Stimulated activated CD4-positive, alpha-beta T cell treated with anti-CD3 and anti-CD28 coated beads, Interleukin-4, amount 100 ng/mL, for 4 hours (primary cell): ENCODE measurements at places on chromosomes 6 and 20.
A peak's percentile ranks its signal among the peaks of the same experiment; 100 is the strongest.

GRCh38 chr6:150775415-150776203, 89.9 kb upstream of the MTHFD1L start:
- DNase-seq, result no peak

- no peak for DNase-seq
These were observed 1.4 kb downstream of the CYB5R4 start for GRCh38 chr6:83860782-83861495.

DNA sequence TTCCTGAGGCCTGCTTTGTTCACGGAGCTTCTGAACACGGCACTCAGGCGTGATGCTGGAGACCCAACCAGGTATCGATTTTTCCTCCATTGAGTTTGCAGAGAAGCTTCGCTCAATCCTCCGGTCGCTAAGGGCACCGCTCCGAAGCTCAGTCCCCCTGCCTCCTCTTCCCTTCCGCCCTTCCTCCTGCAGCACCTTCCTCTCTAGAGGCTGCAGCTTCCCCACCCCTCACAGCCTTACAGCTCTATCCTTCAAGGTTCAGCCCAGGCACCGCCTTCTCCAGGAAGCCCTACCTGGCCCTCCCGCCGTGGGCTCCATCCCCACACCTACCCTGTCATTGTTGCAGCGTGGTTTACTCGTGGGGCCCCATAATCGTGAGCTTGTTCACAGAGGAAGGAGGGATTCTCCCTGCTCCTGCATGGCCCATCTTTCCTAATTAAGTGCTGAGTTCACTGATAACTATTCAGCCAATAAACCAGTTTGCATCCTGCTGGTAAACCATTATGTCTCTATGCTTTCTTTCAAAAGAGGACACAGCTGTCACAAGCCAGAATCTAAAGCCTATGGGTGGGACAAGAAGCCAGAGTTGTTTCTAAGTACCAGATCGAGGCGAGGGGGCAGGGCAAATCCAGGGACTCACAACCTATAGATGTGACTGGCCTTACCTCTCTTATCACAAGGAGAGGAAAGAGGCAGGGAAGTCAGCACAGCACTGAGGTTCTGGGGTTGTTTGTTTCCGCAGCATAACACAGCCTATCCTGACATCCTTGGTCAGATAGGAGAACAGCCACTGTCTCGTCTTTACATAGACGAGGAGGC, 152.0 kb downstream of the GRM4 start:
- no peak for DNase-seq

- peak; percentile 93 for DNase-seq
These were observed at the start of gene ULBP2 for GRCh38 chr6:149941583-149942460. Gene ULBP2, plus strand, starts transcription at chr6:149942014. Its CDS starts 59 bp downstream, at chr6:149942073.

DNA sequence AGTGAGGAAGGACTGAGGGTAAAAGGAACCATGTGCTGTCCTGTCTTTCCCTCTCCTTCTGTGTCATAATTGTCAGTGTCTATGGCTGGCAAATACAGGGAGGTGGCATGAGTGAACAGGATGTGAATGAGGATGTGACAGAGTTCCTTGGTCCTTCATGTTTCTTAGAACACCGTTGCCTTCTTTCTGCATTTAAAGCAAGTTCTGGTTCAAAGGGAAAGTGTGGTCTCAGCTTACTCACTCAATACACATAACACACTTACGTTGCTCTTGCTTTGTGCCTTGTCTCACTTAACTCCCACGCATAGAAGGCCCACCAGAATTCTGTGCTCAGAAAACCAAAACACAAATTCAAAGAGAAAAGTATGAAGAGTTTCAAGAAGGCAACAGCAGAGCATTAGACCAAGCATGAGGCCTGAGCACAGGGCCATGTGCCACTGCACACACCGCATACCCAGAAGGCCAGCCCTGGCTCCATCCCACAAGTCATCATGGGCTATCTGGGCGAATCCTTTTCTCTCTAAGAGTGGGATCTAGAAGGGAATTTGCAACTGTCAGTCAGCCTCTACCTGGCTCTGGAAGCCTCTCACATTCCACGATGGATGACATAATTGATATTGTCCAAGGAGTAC, 38.9 kb upstream of the SAYSD1 start:
- DNase-seq, result no peak

DNA sequence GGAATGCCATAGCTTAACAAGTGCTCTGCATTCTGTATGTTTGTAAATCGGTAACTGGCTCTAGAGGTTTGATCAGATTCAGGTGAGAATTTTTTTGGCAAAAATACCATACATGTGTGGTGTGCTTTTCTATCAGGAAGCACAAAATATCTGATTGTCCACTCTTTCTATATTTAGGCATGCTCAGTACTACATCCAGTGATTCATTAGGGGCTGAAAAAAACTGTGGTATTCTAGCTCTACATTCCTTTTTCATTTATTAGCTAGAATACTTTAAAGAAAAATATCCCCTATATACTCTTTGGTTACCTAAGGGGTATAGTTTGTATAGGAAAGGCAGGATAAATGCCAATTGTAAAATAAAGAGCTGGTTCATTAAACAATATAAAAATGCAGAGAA, 10.6 kb upstream of the ELOVL2 start:
- DNase-seq, result no peak

DNA sequence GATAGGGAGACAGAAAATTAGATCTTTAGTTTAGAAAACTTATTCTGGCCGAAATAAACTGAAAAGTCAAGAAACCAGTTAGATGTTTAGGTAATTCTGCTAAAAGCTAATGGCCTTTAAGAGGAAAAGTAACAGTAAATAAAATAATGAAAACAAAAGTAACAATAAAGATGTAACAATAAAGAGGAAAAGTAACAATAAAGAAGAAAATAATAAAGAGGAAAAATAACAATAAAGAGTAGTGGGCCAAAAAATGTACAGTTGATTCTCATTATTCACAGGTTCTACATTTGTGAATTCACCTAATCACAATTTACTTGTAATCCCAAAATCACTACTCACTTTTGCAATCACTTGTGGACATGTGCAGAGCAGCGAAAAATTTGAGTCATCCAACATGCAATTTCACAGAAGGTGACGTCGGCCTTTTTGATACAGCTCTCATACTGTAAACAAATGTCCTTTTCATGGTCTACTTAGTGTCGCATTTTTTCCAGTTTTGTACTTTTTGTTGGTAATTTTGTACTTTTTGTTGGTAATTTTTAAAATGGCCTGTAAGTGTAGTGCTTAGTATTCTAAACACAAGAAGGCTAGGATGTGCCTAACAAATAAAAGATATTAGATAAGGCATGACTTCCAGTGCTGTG, 24.0 kb downstream of the HBS1L start:
- DNase-seq, result no peak

- no peak for DNase-seq
These were observed 50.7 kb upstream of the TNFRSF21 start for GRCh38 chr6:47360388-47360787.

DNA sequence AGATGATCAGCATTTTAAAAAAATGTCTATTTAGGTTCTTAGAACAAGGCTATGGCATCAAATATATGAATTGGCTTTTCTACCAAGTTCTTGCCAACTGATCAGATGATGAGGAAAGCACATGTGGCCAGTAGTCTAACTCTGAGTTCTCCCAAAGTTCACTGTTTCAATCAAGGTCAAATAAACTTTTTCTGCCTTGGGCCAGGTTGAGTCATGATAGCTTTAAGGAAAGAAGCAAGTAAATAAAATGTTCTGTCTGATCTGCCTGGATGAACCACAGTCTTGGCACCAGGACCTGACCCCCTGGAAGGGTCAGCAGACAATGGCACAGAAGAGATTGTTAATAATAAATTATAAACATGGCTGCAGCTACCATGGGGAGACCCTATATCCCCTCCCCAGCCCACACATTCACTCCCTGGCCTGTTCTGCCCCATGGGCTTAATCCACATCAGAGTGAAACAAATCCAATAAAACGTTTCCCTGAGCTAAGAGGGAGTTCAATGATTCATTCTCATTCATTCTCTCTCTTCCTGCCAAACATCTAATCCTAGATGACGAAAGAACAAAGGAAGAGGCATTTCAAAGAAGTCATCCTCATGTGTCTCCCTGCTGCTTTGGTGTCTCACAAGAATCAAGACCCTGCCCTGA, 661.6 kb downstream of the DHX35 start:
- DNase-seq, result no peak

DNA sequence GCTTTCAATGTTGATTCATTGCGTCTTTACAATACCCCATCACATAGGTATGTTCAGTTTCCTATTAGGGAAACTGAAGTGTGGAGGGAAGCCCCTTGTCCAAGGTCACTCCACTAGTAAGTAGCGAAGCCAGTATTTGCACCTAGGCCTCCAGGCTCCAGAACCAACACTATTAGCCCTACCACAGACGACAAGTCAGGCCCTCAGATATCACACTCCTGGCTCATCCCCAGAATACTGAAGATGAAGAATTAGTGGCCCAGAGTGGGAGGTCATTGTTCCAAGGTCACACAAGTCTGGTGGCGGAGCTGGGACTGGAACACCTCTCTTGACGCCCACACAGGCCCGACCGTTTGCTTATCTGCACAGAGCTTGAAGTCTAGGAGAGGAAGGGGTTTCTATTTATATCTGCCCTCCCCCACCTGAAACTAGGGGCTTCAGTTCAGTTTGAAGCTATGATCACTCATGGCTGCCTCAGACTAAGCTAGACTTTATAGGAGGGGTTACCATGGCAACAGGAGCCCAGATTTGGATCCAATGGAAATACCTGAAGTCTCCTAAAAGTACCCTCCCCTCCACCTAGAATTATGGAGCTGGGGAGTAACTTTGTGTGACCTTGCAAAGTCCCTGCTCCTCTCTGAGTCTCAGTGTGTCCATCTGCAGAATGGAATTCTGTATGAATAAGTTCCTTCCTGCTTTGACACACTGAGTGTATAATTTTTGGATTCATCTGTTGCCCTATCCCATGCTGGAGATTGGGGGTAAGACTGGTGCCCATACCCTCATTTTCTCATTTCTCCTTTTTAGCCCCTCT, 2.2 kb downstream of the SNTA1 start:
- no peak for DNase-seq

DNA sequence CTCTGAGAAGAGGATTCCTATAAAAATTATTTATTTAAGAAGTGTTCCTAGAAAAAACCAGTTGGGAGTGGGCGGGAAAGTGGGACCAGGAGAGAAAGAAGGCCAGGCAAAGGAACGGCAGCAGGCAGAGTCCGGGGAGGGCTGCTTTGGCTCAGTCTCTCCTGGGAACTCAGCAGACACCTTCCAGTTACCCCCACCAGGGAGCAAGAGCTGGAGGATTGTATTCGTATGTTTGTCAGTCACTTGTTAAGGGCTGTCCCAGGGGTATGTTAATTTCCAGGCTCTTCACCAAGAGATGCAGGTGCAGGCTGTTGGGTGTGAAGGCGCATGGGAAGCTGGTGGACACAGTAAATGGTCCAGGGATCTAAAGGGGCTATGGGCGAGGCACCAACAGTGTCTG, 53.0 kb upstream of the CHD6 start:
- no peak for DNase-seq

DNA sequence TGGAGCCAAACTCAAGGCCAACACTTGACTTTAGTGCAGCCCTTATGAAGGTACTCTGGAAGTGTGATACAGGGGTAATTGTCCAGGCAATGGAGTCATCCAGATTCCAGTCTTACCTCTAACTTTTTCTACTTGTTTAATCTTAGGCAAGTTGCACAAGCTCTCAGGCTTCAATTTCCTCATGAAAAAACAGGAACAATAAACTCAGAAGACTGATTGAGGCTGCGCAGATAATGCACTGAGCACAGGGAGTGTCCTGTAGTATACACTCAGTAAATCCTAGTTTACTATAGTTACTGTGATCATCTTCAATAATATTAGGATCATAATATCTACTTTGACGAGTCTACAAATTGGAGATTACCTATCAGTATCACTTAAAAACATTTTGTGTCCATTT, 127.5 kb upstream of the SMLR1 start:
- no peak for DNase-seq

GRCh38 chr6:20681243-20681684, 147.0 kb downstream of the CDKAL1 start:
- no peak for DNase-seq

GRCh38 chr20:14956026-14956425, 618.6 kb upstream of the FLRT3 start:
- DNase-seq, result no peak

DNA sequence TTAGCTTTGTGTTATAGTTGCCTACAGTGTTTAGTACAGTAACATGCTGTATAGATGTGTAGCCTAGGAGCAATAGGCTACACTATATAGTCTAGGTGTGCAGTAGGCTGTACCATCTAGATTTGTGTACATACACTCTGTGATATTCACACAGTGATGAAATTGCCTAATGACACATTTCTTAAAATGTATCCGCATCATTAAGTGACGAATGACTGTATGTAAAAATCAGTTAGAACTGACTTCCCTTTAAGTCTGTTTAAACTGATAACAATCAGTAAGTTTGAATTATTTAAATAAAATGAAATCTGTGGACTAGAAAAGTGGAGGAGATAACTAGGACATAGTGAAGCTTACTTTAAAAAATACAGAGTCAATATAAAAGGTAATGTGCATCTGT, 176.1 kb downstream of the CDKAL1 start:
- no peak for DNase-seq

- no peak for DNase-seq
These were observed 43.6 kb upstream of the FUCA2 start for GRCh38 chr6:143555071-143555492.

- no peak for DNase-seq
These were observed 47.5 kb downstream of the PHIP start for GRCh38 chr6:79030511-79030910.

DNA sequence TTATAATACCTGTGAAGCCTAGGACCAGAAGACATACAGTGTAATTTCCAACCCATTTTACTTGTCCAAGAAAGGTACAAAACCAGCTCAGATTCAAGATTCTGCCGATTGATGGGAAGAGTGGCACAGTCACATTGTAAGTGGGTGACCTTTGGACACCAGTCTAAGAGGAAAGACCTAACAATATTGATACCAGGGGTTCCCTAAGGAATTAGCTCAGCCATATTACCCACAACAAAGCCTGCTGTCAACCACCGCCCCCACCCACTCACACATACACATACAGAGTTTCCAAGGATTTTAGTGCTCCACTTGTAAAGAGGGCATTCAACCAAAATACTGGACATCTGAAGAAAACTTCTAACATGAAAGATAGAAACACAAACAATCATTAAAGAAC, 27.9 kb upstream of the TMEM181 start:
- DNase-seq, result no peak

- DNase-seq, result no peak
These were observed 36.3 kb downstream of the ZNF133 start for GRCh38 chr20:18324596-18325089.

GRCh38 chr6:169008641-169009257, 244.9 kb downstream of the THBS2 start:
- DNase-seq, result no peak
